ENCODE measurements at places on chromosomes 5 and 9.

GRCh38 chr5:77936365-77936693 lies 160.2 kb upstream of the TBCA start:
- no peak for DNase-seq

GRCh38 chr5:16757146-16757545 lies 140.3 kb upstream of the RETREG1 start:
- no peak for DNase-seq

- no peak for DNase-seq
Measured at GRCh38 chr9:71685394-71685793, 82.9 kb downstream of the CEMIP2 start.

DNA sequence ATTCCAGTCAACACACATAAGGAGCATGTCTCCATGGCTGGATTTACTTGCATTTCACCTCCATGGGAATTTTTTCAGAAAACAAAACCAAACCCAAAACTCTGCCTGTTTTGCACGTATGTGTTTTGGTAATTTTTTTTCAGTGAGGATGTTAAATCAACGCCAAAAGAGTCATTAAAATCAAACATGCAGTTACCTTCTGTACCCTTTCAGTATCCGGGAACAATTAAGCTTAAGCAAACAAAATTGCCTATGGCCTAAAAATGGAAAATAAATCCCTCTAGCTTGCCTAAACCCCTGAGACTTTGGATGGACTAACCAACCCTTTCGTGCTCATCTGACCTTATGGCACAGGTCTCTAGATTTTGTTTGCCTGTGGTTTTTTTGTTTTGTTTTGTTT lies 209.2 kb upstream of the KLF4 start:
- no peak for DNase-seq

GRCh38 chr5:122756264-122756911 lies 18.5 kb upstream of the SNX2 start:
- peak; percentile 72 for DNase-seq

GRCh38 chr9:101081641-101082040 lies 53.1 kb downstream of the PLPPR1 start:
- no peak for DNase-seq

DNA sequence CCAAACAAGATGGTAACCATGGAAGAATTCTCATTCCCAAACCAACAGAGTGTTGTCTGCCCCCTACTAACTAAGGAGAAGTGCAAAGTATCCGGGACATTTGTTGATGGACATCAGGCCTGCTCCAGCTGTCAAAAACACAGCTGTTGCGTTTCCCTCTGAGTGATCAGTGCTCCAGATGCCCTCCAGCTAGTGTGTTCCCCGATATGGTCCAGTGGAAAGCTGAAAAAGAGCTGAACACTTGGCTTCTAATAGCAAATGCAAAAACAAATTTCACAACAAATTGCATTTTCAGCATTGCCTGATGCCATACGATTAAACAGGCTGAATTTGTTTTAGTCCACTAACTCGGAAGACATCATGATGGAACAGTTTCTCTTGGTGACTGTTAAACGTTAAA lies 1398.7 kb downstream of the PTPRD start:
- no peak for DNase-seq

- peak; percentile 57 for DNase-seq
Measured at GRCh38 chr5:126801992-126802294, 25.0 kb downstream of the LMNB1 start.

DNA sequence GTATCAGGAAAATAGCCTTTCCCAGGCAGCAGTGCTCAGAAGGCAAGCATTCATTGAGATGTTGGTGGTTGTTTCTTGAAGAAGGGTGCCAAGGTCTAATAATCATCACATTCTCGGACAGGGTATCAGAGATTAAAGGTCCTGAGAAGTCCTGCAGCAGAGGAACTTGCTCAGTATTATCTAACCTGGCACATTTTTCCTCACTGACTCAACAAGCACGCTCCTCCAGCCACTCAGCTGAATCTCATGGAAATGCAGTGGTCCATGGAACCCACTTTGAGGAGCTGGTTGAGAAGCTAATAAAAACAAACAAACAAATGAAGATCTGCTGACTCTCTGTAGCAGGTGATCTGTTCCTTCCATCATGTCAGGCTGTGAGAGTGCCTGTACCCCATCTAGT lies 35.3 kb upstream of the ICE1 start:
- no peak for DNase-seq

DNA sequence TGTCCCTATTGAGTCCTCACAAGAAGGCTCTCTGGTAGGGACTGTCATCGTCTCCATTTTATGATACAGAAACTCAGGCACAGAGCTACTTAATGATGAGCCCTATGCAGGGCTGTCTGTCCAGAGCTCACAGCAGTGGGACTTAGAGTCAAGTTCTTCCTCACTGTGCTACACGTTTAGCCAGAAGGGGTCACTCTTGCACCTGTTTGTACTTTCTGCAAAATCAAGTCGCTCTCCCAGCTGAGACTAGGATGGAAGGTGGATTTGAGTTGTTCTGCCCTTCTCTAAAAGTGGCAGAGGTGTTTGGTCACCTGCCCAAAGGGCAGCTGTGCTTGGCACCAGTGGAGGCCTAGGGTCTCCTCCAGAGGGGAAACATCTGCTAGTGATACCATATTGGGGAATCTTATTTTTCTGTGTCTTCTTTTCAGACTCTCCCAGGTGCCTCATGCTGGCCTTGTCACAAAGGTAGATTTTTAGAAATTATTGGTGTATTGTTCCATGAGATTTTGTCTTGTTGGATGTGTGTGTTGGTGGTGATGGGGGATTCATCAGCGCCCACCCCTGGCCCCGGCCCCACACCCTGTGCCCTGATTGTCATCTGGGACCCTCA lies 104.2 kb downstream of the PPARGC1B start:
- DNase-seq: peak; percentile 90

- DNase-seq: no peak
Measured at GRCh38 chr5:149049371-149049781, 13.5 kb downstream of the SH3TC2 start.

DNA sequence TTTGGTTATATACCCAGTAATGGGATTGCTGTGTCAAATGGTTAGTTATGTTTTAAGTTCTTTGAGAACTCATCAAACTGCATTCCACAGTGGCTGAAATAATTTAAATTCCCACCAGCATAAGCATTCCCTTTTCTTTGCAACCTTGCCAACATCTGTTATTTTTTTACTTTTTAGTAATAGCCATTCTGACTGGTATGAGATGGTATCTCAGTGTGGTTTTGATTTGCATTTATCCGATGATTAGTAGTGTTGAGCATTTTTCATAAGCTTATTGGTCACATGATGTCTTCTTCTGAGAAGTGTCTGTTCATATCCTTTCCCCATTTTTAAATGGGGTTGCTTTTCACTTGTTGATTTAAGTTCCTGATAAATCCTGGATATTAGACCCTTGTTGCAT lies 435.7 kb upstream of the RIOK2 start:
- DNase-seq: peak; percentile 19

DNA sequence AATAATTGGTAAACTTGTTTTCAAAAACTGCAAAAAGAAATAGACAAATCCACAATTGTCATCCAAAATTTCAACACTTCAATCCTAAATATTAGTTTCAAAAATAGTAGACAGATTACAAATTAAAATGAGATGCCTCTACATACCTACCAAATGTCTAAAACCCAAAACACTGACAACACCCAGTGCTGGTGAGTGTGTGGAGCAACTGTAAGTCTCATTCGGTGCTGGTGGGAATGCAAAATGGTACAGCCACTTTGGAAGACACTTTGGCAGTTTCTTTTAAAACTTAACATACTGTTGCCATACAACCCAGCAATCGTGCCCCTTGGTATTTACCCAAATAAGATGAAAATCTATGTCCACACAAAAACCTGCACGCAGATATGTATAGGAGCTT lies 6.7 kb downstream of the ECM2 start:
- DNase-seq: no peak

GRCh38 chr5:154937186-154937717 lies 759 bp downstream of the GEMIN5 start:
- no peak for DNase-seq

DNA sequence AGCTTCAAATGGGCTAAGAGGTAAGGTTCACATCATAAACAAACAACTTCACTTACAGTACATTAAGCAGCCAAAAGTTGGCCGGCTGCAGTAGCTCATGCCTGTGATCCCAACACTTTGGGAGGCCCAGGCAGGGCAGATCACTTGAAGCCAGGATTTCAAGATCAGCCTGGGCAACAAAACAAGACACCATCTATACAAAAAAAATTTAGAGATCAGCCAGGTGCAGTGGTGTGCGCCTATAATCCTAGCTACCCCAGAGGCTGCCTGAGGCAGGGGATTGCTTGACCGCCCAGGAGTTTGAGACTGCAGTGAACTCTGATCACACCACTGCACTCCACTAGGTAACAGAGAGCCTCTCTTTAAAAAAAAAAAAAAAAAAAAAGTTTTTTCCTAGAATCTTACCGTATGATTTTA lies 16.9 kb downstream of the UBTD2 start:
- no peak for DNase-seq

DNA sequence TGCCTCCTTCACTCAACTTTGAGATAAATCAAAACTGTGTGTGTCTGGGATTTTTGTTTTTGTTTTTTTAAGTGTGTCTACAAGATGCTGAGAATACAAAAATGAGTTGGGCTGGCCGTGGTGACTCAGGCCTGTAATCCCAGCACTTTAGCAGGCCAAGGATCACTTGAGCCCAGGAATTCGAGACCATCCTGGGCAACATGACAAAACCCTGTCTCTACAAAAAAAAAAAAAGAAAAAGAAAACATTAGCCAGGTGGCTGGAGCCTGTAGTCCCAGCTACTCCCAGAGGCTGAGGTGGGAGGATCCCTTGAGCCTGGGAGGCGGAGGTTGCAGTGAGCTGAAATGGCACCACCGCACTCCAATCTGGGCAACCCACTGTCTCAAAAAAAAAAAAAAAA lies 21.0 kb downstream of the HNRNPK start:
- DNase-seq: peak; percentile 82

GRCh38 chr9:68704814-68705530 lies at the start of gene PIP5K1B:
Gene PIP5K1B (plus strand): TSS chr9:68705240. CDS start chr9:68822615, 117,375 bp downstream.
- peak; percentile 41 for DNase-seq

DNA sequence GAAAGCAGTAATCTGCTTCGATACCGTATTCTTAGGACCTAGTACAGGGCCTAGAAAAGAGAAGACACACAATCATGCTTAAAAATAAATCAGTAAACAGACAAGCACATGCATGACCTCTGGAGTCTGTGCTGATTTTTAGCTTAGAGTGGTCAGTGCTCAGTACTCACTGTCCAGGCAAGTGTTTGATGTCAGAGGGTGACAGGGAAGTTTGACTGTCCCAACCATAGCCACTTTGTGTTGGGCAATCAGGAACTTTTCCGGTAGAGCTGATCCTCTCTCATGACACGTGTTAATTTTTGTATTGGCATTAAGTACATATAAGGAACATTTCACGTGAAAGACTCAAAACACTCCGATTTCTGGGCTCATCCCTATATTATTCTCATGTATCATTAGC lies 464.7 kb upstream of the KLF4 start:
- no peak for DNase-seq

DNA sequence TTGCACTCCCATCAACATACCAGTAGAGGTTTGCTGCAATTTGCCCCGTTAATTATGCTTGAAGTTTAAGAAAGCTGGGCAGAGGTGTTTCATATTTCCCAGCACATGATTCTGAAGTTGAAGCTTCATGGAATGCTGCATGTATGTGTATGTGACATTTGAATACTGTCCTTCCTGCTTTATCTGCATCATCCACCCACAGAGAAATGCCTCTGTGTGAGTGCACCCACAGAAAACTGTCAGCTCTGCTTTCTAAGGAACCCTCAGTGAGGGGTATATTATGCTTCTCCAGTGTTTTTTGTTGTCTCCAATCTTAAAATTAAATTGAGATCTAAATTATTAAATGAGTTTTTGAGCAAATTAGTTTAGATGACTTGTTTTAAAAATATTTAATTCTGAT lies 358.1 kb upstream of the PIK3R1 start:
- DNase-seq: no peak

DNA sequence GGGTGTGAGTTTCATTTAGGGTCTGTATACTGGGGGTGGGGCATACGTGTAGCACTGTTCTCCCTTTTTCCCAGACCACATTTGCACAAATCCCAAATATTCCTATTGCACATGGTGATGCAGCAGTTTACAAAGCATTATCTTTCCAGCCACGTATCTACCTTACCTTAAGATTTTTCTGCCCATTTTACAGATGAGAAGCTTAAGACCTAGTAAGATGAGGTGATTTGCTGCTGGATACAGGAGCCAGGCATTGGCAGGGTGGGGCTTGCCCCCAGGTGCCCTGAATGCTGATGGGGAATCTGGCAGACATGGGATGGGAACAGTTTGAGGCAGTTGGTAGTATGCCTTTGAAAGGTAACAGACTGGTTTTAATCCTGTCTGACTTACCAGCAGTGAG lies 12.5 kb downstream of the LHX2 start:
- DNase-seq: no peak

- peak; percentile 35 for DNase-seq
Measured at GRCh38 chr5:145568581-145568980, 266.6 kb downstream of the PRELID2 start.

- no peak for DNase-seq
Measured at GRCh38 chr9:130363755-130364404, 80.9 kb upstream of the ASS1 start.

- no peak for DNase-seq
Measured at GRCh38 chr9:97875111-97875510, 22.1 kb downstream of the FOXE1 start.

DNA sequence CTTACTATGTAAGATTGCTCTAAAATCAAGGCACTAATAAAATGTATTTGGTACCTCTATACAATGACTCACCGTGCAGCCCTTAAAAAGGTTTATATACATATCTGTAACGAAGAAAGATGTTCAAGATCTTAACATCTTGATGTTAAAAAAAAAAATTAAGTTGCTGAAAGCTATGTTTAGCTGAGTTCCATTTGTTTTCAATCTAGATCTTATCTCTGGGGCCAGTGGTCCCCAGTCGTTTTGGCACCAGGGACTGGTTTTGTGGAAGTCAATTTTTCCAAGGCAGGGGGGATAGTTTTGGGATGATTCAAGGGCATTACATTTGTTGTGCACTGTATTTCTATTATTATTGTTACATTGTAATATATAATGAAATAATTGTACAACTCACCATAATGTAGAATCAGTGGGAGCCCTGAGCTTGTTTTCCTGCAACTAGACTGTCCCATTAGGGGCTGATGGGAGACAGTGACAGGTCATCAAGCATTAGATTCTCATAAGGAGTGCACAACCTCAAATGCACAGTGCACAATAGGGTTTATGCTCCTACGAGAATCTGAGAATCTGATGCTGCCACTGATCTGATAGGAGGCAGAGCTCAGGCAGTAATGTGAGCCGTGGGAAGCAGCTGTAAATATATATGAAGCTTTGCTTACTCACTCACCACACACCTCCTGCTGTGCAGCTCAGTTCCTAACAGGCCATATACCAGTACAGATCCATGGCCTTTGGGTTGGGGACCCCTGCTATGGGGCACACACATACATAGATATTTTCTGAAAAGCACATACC lies 27.6 kb upstream of the TSLP start:
- DNase-seq: peak; percentile 94

GRCh38 chr9:130089141-130089540 lies 35.4 kb downstream of the GPR107 start:
- DNase-seq: no peak

GRCh38 chr5:13331585-13331984 lies 612.9 kb downstream of the DNAH5 start:
- no peak for DNase-seq

GRCh38 chr9:107807183-107807582 lies 317.6 kb upstream of the KLF4 start:
- DNase-seq: peak; percentile 22

Data from astrocyte of the spinal cord (primary cell).